ENCODE measurements at places on chromosomes 13 and 19.

- DNase-seq, result no peak
These were observed 73.8 kb downstream of the TRPM4 start for GRCh38 chr19:49231389-49231788.

GRCh38 chr13:96844195-96844594, 150.1 kb downstream of the OXGR1 start:
- no peak for DNase-seq

DNA sequence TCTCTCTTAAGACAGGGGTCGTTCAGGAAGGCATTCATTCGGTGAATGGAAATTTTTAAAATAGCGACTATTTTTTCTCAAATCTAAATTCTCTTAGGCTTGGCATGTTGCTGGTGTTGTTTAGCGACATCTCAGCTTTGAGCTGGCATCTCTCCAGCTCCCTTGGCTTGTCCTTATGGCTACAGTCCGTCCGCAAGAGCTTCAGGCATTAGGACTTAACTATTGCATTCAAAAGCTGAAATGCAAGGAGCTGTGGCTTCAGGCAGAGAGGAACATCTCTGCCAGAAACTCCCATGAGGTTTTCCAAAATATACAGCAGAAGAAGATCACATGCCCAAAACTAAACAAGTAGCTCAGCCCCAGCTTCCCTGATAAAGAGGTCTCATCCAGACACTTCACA, 578.5 kb downstream of the EFNB2 start:
- no peak for DNase-seq

- no peak for DNase-seq
These were observed 238.3 kb downstream of the COG6 start for GRCh38 chr13:39893808-39894207.

GRCh38 chr19:15671891-15672579, 852 bp upstream of the CYP4F12 start:
- DNase-seq, result no peak

GRCh38 chr13:60590800-60591747, 194.1 kb downstream of the TDRD3 start:
- DNase-seq, result no peak

DNA sequence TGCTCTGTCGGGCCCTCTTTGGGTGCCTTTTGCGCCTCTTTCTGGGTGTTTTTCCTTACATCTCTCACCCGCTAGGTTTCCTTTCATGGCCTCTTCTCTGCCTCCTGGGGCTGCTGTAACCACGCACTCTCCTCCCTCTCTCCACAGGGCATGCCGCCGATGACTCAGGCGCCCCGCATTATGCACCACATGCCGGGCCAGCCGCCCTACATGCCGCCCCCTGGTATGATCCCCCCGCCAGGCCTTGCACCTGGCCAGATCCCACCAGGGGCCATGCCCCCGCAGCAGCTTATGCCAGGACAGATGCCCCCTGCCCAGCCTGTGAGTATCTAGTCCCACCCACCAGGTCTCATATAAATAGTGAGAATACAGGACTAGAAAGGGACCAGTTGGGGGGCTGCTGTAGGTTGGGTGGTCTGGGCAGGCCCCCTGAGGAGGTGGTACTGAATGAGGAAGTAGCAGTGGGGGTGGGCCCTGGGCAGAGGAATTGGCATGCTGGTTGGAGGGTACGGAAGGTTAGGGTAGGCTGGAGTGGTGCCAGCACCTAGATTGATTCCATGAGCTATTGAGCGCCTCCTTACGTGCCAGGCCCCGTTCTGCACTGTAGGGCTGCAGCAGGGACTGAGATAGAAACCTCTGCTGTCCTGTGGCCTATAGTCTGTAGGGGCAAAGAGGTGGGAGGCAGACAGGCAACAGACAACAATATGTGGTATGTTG, 11.9 kb downstream of the SNRPA start:
- no peak for DNase-seq

- no peak for DNase-seq
These were observed 1.3 kb upstream of the CCNE1 start for GRCh38 chr19:29810504-29810871.

DNA sequence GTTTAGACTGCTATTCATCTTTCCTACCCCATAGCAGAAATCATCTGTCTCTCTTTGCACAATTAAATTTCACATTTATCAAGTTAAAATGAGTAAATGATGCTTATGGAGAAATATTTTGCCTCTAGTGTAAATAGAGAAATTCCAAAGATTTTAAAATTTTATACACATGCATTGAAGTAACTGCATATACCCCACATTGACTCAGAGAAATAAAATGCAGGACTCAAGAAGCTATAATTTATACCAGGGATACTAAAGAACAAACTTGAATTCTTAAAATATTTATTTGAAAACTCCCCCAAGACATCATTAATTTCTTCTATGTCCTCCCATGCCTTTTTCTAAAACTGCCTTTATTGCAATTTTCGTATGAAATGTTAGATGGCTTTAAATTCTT, 165.8 kb downstream of the DIAPH3 start:
- no peak for DNase-seq

All from neuronal stem cell (in vitro differentiated cells).